ENCODE measurements at places on chromosomes 1 and 21.

DNA sequence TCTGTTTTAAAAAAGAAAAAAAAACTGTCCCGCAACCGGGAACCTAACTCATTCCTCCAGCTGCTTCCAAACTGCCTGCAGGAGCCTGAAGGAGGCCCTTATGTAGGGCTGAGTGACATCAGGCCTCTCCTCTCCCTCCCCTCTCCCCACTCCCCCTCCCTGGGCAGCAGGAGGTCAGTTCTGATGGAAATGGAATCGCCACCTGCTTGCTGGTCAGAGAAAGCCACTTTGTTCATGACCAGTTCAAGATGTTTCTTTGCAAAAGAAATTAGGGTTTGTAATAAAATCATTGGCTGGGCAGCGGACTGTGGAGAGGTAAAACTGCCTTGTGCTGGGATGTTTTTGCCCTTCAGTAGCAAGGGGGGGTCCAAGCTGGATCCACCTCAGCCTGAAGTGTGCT is at the start of gene MAP1LC3C:
Gene MAP1LC3C (minus strand): TSS at position 73 of the 400 bp plus-strand sequence. CDS start 90 bp downstream, outside the sequence.
- DNase-seq, result no peak

DNA sequence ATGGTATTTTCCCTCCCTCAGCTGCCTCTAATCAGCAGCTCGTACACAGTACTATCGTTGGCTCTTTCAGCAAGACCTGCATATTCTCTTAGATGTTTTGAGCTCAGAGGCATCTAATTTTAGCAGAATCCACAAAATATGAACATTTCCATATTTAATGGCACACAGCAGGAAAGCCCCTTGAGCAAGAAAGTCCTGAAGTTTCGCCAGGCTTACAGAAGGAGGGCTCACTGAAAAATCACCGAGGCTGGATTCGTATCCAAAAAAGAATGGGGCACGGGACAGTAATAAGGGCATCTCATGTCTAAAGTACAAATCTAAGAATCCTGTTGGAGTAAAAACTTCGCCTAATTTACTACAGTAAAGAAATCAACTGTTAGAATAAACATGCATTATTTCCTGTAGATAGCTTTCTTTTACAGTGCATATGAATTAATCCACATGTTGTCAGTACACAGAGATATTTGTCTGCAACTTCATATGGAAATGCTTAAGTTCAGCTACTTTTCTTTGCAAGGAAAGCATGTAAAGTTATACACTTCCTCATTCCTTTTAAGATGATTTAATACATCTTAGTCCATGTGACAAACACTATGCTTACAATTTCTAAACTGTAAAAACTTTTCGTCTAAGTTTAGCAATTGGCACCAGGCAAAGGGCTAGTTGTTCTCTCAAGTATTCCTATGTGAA is 1205.3 kb upstream of the ADGRL4 start:
- no peak for DNase-seq

DNA sequence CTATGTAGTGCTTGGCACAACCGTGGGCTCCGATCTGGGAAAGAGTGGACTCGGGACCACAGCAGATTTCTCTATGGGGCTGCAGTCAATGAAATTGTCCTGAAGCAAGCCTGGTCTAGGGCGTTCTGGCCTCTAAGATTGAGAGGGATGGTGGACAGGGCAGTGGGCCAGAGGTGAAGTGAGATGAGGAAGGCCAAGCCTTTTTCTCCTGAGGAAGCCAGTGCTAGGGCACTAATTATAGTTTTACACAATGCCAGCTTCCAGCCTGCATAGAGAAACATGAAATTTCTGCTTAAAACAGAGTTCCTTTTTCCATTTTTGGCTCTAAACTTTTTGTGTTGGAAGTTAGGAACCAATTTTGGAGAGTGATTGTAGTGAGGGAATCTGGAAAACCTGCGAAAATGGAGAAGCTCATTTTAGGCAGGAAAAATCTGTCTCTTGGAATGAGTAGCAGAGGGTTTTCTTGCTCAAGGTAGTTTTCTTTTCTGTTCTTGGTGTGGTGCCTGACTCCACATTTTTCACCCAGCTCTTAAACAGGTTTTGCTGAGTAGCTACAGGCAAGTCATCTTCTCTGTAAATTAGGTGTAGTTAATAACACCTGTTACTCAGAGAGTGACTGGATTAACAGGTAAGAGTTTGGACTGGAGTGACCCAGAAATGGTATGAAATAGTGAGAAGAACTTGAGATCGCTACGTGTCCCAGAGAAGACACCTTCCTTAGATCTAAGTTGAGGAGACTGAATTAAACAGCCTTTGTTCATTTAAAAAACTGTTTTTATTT is 22.1 kb downstream of the UCK2 start:
- DNase-seq, result no peak

- no peak for DNase-seq
These were observed 1.2 kb downstream of the ADAM30 start for GRCh38 chr1:119895102-119895501.

- no peak for DNase-seq
These were observed 101.9 kb downstream of the PTGER3 start for GRCh38 chr1:70945676-70946075.

DNA sequence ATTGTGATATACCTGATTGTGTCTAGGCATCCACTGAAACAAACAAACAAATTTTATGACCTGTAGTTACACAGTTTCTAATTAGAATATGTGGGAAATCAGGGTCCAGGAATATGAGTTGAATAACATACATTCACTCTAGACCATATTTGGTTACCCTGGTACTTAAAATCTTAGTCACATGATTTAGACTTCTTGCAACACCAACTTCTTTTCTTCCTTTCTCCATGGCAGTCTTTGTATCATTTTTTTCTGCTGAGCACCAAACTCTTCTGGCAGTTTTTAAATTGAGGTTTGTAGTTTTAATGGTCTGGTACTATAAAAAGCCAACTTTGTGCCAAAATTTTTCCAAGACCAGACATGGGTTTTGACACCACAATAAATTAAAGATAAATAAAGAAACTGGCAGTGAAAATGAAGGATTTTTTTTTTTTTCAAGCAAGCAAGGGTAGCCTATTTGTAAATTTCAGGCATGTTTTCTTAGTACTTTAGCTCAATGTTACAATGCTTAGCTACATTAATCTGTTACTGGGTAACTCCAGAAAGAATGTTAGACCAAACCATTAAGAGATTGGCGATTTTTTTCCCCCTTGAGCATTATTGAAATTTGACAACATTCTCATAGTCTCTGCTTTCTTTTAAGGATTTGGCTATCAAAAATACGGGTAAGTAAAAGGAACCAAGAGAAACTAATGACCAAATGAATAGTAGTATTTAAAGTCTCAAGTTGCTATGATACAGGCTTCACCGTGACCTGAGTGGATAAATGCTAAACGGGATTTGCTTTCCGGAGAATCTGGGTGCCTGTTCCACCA is 108.5 kb downstream of the NFIA start:
- DNase-seq, result no peak

DNA sequence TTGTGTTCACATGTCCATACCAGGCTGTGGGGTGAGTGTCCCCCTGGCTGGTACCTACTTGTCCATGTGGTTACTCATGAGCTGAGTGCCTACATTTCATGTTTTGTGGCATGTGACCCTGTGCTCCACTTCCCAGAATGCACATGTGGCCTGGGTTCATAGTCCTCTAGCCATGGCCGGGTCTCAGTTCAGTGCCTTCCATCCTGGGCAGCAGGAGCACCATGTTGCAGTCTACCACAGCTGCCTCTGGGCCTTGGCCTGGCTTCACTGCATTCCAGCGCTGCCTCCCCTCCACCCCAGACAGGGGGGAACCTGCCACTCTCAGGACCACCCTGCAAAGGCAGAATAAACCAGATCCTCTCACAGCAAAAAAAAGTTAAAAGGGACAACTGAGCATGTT is 5.5 kb downstream of the CEPT1 start:
- no peak for DNase-seq

GRCh38 chr1:150053926-150054325 is 13.7 kb upstream of the VPS45 start:
- DNase-seq, result no peak

GRCh38 chr1:205287767-205288559 is 33.6 kb downstream of the NUAK2 start:
- DNase-seq, result peak; percentile 50

GRCh38 chr1:53663529-53664300 is 75.2 kb downstream of the GLIS1 start:
- DNase-seq, result no peak

DNA sequence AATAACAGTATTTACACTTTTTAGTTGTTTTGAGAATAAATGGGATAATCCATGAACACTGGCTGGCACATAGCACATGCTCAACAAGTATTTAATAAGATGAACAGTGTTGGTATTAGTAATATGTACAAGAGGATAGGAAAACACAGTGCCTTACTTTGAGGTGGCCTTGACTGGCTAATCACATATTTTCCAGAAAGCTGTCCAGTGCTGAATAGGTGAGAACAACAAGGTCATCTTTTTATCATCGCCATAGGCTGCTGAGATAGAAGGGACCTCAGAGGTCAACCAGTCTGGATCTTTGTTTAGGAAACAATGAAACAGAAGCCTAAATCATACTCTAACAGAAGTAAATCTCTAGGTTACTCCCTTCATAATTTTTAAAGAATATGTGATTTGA is 89.7 kb upstream of the BCL9 start:
- DNase-seq, result no peak

DNA sequence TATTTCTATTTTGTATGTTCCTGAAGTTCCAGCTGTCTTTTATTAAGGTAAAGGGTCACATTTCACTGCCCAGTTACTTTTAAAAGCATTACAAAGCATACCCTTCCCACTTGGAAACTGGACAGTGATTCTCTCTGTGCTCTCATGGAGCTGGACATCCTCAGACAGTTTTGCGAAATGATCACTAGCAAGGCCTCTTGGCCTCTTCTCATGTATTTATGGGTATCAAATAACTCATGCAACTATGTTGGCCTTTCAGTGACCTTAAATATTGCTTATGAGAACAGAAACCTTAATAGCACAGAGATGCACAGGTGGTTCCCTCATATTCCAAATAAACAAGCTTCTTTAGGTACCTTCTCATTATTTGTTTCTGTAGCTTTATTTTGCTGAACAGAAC is 7.9 kb upstream of the AMPD1 start:
- no peak for DNase-seq

GRCh38 chr1:224127925-224128819 is 14.3 kb downstream of the FBXO28 start:
- DNase-seq, result no peak

- no peak for DNase-seq
These were observed 63.0 kb upstream of the BACH1 start for GRCh38 chr21:29235714-29236197.

DNA sequence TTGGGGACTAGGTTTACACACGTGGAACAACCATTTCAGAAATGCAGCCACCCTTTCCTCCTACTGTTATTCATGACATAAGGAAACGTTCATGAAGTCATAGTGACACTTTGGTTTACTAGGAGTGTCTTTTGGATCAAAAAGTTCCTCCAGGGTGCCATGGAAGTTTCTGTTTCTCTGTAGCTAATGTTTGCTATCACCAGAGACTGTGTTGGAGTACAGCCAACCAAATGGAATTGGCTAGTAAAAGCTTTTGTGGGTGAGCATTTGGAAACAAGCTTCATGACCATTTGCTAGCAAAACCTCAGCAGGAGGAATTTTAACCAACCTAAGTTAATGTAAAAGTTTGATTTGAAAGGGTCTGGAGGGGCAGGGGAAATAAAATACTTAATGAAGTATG is 43.9 kb upstream of the ADGRL2 start:
- no peak for DNase-seq

- DNase-seq, result no peak
These were observed 7.9 kb downstream of the SDF4 start for GRCh38 chr1:1223891-1224290.

DNA sequence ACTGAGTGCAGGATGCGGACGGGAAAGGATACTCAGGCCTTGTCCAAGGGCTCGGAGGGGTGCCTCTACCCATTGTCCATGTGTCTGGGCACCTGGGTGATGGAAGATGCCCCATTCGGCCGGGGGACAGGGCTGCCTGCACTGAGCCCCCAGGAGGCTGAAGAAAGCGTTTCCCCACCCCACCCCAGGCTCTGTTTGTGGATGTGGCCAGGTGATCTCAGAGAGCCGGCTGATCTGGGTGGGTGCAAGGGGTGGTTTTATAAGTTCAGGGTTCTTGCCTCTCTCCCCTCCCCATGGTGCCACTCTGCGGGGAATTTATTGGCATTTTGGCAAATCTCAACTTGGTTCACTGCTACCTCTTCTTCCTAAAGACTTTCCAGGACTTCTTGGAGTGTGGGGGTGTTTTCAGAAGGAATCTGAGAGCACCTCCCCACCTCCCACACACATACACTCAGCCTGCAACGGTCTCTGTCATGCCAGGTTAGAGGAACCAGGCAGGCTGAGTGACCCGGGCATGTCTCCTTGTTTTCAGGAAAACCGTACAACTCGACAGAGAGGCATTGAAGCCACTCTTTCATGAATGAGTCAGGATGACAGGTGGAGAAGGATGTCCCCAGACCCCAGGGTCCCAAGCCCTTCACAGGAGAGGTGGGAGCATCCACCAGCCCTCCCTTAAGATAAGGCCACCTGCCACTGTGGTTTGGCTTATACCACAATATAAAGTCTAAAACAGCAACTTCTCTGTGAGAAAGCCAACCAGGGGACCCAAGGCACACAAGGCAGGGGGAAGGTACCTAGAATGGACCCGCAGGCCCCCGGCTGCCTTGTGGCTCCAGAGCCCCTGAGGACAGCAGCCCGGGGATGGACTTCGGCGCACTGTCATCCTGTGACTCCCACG is 174.9 kb downstream of the ETS2 start:
- no peak for DNase-seq

DNA sequence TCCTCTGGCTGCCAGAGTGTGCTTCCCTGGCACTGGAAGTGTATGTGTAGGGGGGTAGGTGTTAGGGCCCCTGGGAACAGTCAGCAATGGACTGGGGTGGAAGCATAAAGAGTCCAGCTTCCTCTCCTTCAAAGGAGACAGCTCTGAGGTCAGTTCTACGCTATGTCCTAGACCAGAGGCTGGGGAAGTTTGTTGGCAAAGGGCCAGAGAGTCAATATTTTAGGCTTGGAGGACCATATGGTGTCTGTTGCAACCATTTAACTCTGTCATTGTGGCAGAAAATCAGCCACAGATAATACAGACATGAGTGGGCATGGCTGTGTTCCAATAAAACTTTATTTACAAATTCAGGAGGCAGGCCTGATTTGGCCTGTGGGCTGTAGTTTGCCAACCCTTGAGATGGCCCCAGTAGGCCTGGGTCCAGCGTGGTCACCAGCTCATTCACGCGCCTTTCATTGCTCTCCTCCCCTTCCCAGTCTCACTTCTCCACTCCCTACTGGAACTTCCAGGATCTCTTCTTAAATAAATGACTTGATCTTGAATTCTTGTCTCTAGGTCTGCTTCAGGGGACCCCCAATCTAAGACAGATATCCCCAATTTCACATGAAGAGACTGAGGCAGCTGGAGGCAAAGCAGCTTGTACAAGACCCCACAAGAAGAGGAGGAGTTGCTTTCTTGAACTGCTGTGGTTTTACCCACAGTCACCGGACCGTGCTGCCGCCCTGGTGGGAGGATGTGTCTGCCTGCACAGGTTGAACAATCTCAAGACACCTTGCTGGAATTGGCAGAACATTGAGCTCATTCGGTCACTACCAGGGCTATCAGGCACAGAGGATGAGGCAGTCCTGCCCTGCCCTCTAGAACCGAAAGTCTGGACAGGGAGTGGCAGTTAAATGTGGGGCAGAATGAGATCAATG is 162.4 kb upstream of the POU3F1 start:
- no peak for DNase-seq

GRCh38 chr1:180994262-180994661 is 28.4 kb downstream of the STX6 start:
- no peak for DNase-seq

GRCh38 chr1:159917533-159918351 is 7.6 kb downstream of the TAGLN2 start:
- DNase-seq, result no peak

GRCh38 chr1:77540501-77541161 is 141.8 kb downstream of the ZZZ3 start:
- DNase-seq, result no peak

All from T-helper 2 cell (primary cell).